Activated T-cell treated with anti-CD3 and anti-CD28 coated beads, Interleukin-2, amount 50 U/mL, for 24 hours (primary cell): ENCODE measurements at places on chromosomes 1 and 21.

- no peak for DNase-seq
These were observed 71.6 kb downstream of the SH3BGR start for GRCh38 chr21:39523399-39523798.

DNA sequence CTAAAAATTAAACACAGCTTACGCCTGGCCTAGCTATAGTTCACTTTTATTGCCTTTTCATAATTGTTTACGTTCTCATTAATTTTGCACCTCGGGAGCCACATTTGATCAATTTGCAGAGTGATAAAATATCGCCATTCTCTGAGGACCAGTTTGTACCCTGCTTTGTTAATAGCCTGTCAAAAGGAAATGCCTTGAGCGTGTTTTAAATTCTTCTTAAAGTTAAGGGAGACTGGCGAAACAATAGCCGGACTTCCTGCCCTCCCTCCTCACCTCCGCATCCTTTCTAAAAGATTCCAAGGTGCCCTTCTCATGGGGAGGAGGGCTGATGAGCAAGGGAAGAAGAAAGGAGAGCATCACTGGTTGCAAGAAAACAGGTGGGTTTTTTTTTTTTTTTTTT, 271.6 kb downstream of the KCNJ6 start:
- DNase-seq = no peak

- no peak for DNase-seq
These were observed 629 bp downstream of the PGD start for GRCh38 chr1:10399444-10399941.

- DNase-seq = no peak
These were observed 99.7 kb downstream of the NOS1AP start for GRCh38 chr1:162169031-162169790.

GRCh38 chr21:31176080-31176551, 137.8 kb upstream of the KRTAP19-8 start:
- DNase-seq = no peak

- no peak for DNase-seq
These were observed 9.6 kb downstream of the TARBP1 start for GRCh38 chr1:234469376-234469775.

- no peak for DNase-seq
These were observed 59.8 kb downstream of the CRB1 start for GRCh38 chr1:197327776-197328364.

- DNase-seq = no peak
These were observed 1.5 kb downstream of the SLC66A1 start for GRCh38 chr1:19313636-19313959.

DNA sequence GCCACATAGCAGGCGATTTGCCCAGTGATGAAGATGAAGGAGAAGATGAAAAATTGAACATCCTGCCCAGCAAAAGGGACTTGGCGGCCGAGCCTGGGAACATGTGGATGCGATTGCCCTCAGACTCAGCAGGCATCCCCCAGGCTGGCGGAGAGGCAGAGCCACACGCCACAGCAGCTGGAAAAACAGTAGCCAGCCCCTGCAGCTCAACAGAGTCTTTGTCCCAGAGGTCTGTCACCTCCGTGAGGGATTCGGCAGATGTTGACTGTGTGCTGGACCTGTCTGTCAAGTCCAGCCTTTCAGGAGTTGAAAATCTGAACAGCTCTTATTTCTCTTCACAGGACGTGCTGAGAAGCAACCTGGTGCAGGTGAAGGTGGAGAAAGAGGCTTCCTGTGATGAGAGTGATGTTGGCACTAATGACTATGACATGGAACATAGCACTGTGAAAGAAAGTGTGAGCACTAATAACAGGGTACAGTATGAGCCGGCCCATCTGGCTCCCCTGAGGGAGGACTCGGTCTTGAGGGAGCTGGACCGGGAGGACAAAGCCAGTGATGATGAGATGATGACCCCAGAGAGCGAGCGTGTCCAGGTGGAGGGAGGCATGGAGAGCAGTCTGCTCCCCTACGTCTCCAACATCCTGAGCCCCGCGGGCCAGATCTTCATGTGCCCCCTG, 3.3 kb downstream of the ZBTB18 start:
- no peak for DNase-seq

DNA sequence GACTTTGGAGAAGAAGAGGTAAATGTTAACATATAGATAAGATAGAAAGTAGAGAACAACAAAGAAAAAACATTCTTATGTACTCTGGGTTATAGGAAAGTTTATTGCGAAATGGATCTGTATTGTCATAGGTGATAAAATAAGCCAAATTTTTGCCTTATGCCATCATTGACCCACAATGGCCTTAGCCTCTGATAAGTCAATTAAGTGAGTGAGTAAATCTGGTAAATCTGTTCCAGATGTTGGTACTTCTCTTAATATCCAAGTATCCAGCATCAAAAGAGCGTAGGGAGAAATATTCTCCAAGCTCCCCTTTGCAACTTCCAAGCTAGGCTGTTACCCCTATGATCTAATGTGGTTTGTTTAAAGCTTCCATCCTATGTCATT, 38.3 kb upstream of the CLCA4 start:
- no peak for DNase-seq

- no peak for DNase-seq
These were observed 1039.4 kb upstream of the B3GALT2 start for GRCh38 chr1:194225821-194226220.

- no peak for DNase-seq
These were observed 176.1 kb downstream of the BRINP2 start for GRCh38 chr1:177346790-177347359.

DNA sequence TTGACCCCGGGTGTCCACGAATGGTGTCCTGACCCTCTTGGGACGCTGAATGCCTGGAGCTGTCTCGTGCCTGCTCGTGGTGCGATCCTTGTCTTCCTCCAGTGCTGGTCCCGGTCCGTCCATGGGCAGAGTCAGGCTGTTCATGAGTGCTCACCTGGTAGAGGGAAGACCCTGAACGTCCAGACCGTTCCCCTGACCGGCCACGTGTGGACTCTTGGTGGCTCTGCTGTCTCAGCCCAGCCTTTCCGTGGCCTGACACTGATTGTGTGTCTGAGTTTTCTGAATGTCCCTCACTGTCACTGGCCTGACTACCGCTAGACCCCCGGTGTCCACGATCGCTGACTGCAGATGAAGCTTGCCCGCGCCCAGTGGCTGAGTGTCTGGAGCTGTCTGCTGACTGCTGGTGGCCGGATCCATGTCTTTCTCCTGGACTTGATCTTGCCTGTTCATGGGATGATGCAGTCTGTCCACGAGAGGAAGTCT, 11.7 kb downstream of the FLG start:
- no peak for DNase-seq

DNA sequence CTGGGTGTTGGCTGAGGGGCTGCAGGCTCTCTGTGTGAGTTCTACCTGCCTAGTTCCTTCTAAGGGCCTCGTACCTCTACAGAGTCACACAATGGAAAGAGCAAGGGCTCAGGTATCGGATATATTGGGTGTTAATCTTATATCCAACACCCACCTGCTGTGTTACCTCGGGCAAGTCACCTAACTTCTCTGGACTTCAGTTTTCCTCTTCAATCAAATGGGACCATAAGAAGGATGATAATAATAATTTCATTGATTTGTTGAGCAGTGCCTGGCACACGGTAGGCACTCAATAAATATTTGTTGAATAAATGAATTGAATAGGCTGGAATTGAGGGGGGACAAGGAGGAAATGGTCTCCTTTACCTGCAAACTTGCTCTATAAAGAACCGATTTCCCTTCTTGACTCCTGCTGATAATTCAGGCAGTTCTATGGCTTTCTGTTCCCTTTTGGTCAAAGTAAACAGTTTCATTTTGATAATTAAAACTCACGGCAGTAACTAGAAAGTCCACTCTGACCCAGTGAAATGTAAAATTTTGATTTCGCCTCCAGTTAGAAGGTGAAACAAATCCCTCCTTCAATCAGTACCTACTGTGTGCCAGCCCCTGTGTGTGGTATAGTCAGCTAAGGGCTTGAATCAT, 16.5 kb upstream of the MAN1C1 start:
- no peak for DNase-seq

- no peak for DNase-seq
These were observed 97.2 kb downstream of the WDR64 start for GRCh38 chr1:241749041-241749944.

DNA sequence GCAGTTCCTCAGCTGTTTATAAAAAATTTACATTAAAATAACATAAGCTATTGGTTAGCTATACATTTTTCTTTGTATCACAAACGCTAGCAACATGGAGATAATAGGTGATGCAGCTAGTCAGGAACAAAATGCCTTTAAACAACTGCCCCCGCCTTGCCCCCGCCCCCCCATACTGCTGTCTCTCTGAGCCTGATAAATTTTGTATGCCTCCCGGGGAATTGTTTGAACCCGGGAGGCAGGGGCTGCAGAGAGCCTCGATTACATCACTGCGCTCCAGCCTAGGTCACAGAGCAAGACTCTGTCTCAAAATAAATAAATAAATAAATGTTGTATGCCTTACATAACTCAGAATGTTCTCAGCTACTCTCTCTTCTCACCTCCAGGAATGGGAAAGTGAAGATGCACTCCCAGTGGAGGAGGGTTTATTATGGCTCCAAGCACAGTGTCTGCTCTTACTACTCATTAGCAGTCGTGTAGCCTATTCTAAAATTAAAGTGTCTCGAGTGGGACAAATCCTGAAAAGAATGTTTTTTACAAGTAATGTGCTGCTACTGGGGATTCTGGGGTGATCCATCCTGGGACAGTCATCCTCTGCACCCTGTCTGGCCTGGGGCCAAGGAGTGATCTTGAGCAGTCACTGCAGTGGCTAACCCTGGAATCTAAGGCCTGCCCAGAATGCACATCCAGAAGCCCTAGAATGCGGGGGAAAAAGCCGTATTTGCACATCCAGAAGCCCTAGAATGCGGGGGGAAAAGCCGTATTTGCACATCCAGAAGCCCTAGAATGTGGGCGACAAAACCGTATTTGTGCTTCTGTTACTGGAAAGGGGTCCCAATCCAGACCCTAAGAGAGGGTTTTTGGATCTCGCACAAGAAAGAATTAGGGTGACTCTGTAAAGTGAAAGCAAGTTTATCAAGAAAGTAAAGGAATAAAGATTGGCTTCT, 39.4 kb upstream of the ZNF496 start:
- DNase-seq = no peak

DNA sequence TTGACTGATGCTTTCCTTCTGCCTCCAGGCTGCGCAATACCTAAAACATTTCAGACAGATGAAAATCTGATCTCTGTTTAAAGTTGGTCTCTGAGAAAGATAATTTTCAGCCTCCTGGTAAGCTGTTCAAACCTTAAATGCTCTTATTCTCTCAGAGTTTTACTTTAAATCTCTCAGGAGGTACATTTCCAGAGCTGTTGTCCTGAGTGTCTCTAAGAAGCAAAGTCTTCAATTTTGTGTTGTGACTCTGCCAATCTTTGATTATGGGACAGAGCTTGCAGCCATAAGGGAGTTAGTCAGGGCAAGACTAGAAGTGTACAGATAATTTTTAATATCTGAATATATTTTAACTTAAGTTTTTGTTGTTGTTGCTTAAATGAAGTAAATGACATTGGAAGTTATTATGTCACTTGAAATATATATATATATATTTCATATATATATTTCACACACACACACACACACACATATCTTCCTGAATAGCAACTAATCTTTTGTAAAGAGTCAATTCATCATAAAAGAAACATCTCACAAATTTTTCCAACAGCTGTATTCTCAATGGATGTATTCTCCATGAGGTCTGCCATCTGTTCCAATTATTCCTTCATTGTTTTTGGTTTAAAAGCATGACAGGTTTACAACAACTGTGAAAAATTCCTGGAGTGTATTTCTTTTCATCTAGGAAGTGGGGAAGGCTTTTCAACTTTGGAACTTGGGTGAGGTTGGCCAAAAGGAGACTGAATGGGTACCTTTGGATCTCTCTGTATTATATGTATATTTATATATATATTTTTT, 259.4 kb downstream of the BACH1 start:
- no peak for DNase-seq

DNA sequence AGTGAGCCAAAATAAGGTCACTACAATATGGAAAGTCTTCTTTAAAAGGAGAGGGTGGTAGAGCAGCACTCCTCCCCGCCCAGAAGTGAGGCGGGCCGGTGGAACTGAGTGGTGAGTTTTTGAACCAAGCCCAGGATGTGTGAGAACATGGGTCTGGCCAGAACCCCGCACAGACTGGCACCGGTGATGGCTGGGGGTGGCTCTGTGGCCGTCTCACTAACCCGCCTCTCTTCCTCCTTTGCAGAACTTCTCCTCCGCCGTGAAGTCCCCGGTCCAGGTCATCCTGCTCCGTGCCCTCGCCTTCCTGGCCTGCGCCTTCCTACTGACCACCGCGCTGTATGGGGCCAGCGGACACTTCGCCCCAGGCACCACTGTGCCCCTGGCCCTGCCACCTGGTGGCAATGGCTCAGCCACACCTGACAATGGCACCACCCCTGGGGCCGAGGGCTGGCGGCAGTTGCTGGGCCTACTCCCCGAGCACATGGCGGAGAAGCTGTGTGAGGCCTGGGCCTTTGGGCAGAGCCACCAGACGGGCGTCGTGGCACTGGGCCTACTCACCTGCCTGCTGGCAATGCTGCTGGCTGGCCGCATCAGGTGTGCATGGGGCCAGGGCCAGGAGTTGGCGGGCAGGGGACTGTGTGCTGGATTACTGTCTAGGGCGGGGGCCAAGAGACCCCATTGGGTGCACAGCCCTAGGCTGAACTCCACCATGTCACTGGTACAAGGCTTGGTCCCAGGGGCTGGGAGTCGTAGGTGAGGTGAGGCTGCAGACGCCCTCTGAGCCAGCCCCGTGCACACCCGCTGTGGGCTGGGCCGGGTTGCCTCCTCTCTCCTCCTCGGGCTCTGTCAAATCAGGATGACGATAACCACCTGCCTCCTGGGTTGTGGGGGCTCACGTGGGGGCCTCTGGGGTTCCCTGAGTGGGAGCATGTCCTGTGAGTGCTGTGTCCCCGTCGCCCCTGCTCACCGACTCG, 12.4 kb downstream of the TMEM201 start:
- DNase-seq = no peak

- no peak for DNase-seq
These were observed 4.7 kb upstream of the ITGB2 start for GRCh38 chr21:44925378-44925755.

GRCh38 chr1:107788206-107789202, 176.5 kb downstream of the VAV3 start:
- no peak for DNase-seq

DNA sequence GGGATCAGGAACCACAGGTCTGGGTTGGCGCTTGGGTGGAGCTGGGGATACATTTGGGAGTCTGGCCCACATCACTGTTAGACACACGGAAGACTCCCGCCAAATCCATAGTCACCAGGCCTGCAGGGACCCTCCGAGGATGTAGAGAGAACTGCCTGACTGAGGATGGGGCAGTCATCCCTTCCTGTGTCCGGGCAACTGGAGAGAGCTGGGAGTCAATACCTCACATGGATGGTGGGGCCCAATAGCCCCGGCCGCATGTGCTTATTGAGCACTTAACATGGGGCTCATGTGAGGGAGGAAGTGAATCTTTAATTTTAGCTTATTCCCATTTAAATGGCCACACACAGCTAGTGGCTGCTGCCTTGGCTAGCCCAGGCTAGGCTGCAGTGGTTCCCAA, 124.5 kb downstream of the TLR5 start:
- DNase-seq = no peak
